Inflammatory macrophage (primary cell): ENCODE measurements at places on chromosomes 4 and X.

GRCh38 chrX:53950130-53950733, 94.0 kb downstream of the PHF8 start:
- no peak for DNase-seq

GRCh38 chrX:112851161-112851779, 10.6 kb upstream of the AMOT start:
- DNase-seq: no peak

DNA sequence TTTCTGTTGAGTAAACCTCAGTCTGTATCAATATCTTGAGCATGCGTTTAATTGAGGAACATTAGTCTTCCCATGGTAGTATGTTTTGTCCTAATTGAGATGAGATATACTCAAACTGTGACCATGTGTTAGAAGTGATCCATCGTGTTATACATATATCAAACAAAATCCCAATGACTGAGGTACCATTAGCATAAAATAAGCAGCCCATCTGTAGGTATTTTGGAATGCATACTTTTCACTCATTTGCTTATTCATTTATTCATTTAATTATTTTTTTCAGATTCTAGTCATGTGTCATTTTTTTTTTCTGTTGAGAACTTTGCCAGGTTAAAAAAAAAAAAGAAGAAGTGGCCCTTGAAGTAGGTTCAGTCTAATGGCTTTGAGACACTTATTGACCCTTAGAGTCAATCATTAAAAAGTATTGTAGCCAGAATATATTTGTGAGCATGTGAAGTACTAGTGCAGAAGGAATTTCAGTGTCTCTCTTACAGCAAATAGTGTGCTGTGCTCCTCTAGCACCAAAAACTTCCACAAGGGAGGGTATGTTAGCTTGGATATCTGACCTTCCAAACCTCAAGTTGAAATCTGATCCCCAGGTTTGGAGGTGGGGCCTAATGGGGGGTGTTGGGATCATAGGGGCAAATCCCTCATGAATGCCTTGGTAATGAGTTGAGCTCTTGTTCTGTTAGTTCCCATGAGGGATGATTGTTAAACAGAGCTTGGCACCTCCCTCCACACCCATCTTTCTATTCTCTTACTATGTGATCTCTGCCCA, 130.8 kb upstream of the NPY2R start:
- DNase-seq: no peak

- no peak for DNase-seq
Observed at GRCh38 chr4:105400901-105401677, 72.8 kb downstream of the PPA2 start.
